ENCODE measurements at places on chromosomes 3 and 15.
A peak's percentile ranks its signal among the peaks of the same experiment; 100 is the strongest.

DNA sequence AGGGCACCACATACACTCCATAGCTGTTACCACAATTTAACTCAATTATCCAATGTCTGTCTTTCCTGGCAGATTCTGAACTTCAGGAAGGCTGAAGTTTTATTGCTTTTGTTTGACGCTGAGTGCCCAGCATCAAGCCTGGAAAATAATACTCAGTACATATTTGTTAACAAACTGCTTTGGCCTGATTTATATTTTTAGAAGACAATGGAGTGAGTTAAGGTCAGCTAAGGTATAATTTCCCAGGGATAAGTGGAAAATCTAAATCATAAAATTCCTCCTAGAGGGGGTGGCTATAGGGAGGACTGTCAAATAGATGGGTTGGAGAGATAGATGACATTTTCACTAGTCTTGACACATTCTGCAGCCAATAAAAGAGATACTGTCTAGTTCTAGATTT is 659.4 kb upstream of the ADAMTS9 start:
- DNase-seq = no peak

GRCh38 chr15:100105101-100105500 is 236.7 kb downstream of the ADAMTS17 start:
- no peak for DNase-seq

- peak; percentile 4 for DNase-seq
Observed at GRCh38 chr15:88878720-88879184, 16.6 kb downstream of the HAPLN3 start.

DNA sequence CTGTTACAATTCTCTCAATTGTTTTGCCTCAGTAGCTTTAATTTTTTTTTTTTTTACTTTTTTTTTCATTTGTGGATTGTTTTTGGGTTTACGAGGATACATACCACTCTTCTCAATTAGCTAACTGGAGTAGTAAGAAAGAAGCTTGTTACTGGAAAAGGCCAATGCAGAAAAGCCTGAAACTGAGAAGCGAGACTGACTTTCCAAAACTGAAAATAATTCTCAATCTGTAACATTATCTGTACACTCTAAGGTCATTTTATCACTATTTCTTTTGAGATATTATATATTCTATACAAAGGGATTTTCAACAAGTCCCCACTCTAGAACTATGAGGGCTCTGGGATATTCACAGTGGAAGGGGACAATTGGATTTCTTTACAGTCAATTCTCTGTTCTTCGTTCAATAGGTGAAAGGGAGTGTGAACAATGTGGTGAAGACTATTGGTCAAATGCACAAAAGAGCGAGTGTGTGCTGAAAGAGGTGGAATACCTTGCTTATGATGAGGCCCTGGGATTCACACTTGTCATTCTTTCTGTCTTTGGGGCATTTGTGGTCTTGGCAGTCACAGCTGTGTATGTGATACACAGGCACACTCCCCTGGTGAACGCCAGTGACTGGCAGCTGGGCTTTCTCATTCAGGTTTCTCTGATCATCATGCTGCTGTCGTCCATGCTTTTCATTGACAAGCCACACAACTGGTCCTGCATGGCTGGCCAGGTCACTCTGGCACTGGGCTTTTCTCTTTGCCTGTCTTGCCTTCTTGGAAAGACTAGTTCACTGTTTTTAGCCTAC is 83.9 kb upstream of the KCNAB1 start:
- DNase-seq = no peak

DNA sequence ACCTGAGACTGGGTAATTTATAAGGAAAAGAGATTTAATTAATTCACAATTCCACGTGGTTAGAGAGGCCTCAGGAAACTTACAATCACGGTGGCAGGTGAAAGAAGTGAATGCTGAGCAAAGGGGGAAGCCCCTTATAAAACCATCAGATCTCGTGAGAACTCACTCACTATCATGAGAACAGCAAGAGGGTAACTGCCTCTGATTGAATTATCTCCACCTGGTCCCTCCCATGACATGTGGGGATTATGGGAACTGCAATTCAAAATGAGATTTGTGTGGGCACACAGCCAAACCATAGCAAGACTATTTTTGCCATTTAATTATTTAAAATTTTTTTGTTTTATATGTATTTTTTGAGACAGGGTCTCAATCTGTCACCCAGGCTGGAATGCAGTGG is 27.0 kb upstream of the KCTD6 start:
- no peak for DNase-seq

DNA sequence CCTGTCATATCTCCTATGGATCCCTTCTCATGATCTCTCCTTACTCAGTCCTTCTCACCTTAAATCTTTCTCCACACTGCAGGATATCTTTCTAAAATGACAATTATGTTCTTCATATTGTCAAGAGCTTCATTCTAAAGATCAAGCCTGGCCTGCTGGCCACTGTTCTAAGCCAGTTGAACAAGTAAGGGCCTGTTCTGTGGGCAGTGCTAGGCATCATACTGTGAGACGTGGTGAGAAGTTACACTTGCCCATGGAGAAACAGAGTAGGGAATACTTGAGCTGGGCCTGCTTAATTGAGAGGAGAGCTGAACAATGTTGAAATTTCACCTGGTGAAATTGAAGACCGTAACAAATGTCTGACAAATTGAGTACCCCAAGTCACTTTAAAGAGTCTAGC is 184.1 kb upstream of the RASGRP1 start:
- DNase-seq = no peak
